ENCODE measurements at places on chromosomes 11 and 22.
A peak's percentile ranks its signal among the peaks of the same experiment; 100 is the strongest.

DNA sequence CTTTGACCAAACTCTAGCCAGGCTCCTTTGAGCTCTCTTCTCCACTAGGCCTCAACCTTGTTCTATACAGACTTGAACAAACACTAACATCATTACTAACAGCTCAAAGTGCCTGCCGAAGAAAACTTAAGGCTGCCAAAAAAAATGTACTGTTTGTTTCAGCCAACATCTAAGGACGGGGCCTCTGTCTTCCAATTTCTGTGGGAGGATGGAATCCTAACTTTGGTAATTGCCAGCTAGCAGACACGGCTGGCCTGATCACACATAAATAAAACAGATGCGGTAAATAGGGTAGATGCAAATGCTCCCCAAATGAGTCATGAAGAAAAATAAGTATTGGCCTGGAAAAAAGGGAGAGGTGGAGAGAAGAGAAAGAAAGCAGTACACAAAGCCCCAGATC is 394.3 kb downstream of the TMEM135 start:
- no peak for DNase-seq

- peak; percentile 72 for DNase-seq
Observed at GRCh38 chr11:124875943-124876817, 10.9 kb downstream of the ROBO3 start.

DNA sequence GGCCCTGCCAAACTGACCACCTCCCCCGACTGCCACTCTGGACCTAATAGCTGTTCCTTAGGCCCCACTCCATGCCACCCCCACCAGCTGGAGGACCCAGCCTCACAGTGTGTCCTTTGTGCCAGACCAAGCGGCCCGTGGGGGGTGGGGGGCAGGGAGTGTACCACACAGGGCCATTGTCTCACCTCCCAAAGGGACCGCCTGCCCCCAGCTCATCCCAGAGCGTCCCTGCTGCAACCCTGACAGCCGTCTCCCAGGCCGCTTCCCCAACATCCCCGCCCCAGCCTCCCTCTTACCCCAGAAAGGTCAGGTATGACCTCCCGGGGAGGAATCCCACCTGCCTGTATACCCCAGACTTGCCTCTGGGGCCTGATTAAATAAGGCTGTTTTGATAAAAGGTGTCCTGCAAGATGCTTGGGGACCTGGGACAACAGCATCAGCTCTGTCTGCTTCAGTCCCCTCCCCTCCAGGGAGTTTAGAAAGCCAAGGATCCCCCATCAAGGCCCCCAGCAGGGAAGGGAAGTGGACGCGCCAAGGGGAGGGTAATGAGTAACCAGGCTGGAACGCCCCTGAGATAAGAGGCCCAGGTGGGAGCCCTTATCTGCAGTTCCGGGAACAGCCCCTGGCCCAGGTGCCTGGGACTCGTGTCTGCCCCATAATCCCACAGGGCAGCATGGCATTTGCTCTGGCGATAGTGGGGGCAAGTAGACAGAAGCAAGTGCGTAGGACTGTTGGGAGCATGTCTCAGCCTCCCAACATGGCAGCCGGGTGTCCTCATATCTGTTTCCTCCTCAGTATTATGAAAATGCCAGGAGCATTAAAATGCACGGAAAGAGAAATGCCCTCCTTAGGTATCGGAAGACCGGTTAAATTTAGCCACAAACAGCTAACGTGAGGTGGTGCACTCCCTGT is 9.0 kb downstream of the CDC42EP1 start:
- DNase-seq: peak; percentile 65

DNA sequence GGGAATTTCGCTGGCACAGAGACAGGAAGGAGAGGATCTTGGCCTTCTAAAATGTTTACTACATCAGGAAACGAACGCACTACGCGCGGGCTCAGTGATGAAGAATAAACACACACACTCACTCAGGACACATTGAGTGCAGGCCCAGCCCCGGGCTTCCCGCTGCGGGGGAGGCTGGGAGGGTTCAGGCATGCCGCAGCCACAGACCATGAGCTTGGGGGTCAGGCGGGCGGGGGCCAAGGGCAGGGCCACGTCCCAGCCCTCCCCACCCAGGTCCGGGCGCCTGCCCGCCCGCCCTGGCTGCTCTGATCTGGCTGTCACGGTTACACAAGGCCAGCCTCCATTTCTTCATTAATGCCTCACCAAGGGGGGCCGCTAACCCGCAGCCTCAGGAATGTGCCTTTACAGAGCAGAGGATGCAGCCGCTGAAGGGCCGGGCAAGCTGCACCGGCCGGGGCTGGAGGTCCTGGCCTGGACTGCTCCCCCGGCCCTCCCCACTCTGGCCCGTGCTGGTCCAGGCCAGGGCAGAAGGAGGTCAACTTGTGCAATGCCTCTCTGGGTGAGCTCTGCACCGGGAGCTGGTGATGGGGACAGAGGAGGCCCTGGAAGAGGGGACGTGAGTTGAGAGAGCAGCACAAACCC is 41.7 kb downstream of the IGF2 start:
- DNase-seq: no peak

- DNase-seq: no peak
Observed at GRCh38 chr11:69333149-69333710, 39.3 kb downstream of the MYEOV start.

DNA sequence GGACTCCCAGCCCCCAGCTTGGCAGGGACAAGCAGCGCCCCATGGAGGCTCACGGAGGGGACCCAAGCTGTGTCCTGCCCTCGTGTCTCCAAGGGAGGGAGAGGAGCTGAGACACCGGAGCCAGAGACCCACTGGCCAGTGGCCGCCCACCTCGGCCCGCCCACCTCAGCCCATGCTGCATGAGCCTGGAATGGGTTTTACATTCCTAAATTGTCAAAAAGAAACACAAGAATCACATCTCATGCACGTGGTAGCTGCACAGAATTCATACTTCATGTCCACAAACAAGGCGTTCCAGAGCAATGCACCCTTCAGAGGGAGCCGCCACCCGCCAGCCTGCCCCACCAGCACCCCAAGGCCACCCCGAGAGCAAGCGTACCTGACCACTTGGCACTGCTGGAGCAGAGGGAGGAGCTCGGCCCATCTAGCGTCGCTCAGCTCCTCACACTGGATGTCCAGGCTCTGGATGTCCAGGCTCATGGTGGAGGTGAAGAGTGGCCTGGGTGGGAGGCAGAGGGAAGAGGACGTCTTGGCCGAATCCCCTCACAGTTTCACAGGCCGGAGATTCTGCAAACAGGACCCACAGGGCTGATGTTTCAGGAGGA is 5.3 kb downstream of the RNH1 start:
- no peak for DNase-seq

DNA sequence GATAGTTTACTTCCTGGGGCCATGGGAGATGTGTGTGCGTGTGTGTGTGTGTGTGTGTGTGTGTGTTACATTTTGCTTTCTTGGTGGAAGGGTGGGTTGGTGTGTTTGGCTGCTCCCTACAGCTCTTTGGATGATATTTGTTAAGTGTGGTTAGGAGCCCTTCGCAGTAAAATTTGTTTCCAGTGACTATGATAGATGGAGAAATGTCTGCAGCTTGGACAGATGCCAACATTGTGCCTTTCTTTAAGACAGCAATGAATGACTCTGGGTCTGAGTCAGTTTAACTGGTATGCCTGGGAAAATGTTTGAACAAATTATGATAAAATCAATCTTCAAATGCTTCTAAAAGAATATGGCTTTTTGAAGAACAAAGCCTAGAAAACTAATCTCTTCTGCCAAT is 102.7 kb upstream of the TRPC6 start:
- DNase-seq: peak; percentile 82

DNA sequence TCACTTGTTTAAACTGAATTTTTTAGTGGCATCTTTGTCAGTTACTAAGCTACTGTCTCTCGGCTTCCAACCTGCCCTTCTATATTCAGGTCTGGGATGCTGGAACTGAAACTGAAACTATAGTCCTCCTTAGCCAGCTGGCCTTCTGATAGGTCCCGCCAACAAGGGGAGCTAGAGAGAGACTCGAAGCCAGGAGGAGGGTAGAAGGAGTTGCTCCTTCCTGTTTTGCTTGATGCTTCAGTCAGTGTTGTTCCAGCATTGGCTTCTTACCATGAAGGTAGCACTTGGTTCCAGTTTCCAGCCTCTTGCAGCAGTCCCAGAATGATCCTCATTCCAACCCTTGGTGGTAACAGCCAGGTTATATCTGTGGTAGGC is 32.9 kb upstream of the HORMAD2 start:
- no peak for DNase-seq

DNA sequence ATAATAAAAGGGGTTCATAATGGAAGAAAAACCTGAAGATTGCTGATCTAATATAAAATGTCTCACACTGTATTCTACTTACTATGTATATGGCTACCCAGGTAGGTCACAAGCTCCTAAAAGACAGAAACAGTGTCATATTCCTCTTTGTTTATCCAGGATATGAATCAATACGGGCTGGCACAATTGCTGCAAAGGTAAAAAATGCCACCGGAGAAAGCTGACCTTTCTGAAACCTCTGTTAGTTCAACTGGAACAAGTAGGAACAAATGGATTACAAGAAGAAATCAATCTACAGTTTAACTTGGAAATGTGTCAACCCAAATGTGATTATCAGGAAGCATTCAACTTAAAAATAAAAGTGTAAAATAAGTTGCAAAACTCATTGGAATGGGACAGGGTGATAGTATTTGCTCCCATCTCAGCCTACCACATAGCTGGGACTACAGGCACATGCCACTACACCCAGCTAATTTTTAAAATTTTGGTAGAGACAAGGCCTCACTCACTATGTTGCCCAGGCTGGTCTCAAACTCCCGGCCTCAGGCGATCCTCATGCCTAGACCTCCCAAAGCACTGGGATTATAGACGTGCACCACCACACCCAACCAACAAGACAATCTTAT is 27.6 kb downstream of the SLC35F2 start:
- peak; percentile 31 for DNase-seq

DNA sequence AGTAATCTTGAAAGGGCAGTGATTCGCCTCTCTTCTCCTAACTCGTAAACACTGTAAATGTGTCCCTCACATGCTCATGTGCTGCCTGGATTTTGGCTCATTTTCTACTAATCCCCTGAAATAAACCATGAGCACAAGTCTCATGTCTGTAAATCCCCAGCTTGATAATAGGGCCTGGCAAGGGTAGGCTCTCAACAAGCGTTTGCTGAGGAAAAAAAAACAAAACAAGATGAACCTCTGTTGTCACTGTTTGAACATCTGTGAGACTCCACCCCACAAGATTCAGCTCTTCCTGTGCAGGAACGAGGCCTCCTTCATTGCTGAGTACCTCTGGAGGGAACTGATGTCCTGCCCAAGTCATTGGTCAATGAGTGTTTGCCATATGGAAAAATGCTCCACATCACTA is 4.5 kb upstream of the CYB5R2 start:
- DNase-seq: no peak

DNA sequence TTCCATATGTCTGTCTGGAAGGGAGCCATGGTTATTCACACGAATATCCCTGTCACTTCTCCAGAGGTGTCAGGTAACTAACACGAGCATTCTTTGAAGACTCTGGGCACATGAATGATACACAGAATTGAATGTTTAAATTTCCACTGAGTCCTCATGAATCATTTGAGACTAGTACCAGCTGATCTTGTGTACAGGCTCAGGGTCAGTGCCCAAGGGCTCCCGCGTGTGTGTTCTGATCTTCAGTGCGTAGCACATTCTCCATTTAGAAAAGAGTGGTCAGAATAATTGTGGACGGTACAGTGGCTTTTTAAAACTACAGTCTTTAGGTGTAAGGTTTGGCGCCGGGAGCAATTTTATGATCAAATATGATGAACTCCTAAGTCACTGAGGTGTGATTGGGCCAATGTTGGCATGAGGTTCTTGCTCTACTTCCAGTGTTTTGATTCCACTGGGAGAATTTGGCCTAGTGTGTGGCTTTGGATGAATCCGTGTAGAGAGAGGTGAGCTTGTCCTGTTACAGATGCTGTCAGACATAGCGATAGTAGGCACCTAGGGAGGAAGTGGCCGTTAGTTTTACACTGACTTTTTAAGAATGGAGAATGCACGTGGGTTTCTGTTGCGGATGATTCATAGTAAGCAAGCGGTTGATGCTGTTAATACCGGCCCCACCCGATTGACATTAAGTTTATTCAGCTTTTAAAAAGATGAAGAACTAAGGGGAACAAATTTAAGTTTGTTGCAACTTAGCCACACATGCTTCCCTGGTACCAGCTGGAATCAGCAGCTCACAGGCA is 22.2 kb downstream of the NUP50 start:
- DNase-seq: no peak

DNA sequence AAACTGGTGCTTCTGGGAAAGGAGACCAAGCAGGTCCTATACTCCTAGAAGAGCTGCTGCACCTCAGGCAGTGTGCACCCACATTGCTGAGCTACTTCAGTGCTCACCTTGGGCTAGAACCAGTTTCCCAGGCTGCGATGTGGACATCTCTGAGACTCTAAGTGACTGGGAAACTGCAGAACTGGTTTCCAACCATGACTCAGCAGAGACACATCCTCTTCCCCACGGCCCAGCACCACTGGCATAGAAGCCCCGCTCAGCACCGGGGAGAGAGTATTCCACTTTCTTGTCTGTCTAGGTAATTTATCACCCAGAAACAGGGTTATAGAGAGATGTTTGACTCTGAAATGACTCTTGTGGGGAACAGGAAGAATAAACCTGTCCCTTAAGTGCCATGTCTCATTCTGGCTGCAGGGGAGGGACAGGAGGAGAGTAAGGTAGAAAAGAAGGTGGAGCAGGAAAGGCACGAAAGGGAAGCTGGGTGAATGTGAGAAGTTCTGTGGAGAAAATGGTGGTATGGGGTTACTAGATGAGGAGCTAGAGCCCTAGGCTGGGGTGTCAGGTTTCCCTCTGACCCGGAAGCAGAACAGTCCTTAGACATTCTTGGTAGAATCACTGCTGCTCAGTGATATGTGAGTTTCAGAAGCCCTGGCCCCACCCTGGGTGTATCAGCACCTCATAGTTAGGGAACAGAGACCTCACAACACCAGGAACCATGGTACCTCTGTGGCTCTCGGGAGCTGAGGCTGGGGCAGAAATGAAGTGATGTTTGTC is 340.4 kb upstream of the NCAM1 start:
- DNase-seq: peak; percentile 45

DNA sequence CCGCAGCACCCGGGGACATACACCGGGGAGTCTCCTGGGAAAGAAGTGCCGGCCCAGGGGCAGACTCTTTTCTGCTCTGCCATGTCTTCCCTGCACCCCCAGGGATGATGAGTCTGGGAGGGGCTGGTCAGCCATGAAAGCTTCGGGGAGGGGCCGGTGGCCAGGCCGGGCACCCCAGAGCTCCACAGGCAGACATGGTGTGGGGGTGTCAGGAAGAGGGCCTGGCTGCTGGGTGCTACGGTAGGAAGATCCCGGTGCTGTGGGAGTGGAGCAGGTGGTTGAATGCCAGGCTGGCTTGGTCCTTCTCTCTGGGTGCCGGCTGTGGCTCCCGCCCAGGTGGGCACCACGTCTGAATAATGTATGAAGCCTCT is 17.4 kb downstream of the LSP1 start:
- no peak for DNase-seq

GRCh38 chr11:32885556-32885955 is 7.1 kb upstream of the QSER1 start:
- DNase-seq: no peak

DNA sequence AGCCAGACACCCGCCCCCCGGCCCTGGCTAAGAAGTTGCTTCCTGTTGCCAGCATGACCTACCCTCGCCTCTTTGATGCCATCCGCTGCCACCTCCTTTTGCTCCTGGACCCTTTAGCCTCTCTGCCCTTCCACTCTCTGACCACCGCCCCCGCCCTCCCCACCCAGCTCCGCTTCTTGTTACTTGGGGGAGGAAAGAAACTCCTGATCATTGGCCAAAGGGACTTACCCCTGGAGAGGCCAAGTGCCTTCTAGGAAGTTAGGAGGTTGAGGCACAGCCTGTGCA is at the start of gene PRR33:
TSS of gene PRR33 (minus strand) at position 65 of the 285 bp plus-strand sequence. CDS start 1,311 bp downstream, outside the sequence.
- no peak for DNase-seq
